ENCODE measurements at places on chromosomes 2 and 18.
A peak's percentile ranks its signal among the peaks of the same experiment; 100 is the strongest.

- DNase-seq, result no peak
Measured at GRCh38 chr2:36705326-36706020, 9.0 kb downstream of the VIT start.

DNA sequence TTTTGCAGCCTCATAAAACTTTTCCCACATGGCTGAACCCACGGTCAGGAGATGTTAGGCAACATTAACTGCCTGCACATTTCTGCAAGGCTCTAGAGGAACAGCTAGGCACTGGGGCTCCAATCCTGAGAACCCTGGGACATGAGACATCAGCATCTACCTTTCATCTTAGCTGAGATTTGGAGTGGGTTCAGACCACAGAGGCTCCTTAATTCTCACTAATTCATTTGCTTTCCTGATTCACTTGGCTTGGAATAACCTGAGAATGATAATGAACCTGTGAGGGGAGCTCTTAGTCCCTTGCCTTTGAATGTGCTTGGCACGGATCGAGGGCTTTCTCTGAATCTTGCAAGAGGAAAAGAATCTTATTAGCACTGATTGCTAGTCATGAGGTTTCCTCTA, 266.2 kb downstream of the FIGN start:
- DNase-seq, result no peak

GRCh38 chr2:15630121-15630977, 38.7 kb downstream of the DDX1 start:
- no peak for DNase-seq

- DNase-seq, result no peak
Measured at GRCh38 chr2:12714391-12715221, 2.1 kb upstream of the TRIB2 start.

GRCh38 chr2:4895371-4895770, 796.8 kb upstream of the SOX11 start:
- no peak for DNase-seq

- DNase-seq, result no peak
Measured at GRCh38 chr2:5442736-5443135, 249.4 kb upstream of the SOX11 start.

DNA sequence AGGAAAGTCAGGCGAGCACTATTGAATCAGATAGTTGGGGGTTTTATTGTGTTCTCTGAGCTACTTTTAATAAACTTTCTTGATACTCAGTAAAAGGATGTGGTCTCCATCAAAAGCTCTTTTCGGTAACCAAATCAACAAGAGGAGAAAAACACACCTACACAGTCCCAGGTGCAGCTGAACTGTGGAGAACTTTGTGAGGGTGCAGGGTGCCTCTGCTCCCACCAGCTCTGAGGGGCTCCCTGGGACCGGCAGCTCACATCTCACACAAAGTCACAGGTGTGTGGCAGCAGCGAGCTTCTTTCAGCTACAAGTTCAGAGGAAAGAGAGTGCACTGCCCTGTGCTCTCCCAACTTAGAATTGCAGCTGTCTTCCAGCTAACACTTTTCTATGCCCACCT, 650.4 kb downstream of the RNF144A start:
- no peak for DNase-seq

DNA sequence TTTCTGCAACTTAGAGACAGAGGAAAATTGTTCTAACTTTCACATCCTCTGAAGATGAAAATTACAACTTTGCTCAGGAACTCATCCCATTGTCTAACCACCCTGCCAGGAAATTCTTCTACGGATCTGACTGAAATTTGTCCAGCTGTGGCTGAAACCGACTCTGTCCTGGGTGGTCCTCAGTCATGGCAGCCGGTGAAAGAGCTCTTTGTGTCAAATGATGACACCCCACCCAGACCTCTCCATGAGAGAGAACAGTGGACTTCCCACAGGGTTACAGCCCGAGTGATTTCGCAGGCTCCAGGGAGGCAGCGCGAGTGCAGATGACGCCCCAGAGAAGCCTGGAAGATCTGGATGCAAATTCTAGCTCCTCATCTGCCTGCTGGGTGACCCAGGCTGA, 65.1 kb upstream of the TRIB2 start:
- DNase-seq, result no peak

DNA sequence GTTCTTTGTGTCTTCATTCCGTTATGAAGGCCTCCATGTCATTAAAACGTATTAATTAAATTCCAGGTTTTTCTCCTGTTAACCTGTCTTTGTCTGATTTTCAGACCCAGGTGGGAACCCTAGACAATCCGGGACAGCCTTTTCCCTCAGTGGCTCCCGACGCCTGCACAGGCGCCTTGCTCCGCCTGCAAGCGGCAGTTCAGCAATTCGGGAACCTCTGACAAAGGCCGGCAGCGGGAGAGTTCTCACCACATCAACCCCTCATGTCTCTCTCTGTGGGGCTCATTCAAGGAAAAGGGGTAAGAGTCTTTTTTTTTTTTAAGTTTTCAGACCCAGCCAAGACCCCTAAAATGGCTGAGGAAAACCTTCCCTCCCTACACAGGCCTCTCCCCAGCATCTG, 259.8 kb upstream of the SALL3 start:
- DNase-seq, result no peak

DNA sequence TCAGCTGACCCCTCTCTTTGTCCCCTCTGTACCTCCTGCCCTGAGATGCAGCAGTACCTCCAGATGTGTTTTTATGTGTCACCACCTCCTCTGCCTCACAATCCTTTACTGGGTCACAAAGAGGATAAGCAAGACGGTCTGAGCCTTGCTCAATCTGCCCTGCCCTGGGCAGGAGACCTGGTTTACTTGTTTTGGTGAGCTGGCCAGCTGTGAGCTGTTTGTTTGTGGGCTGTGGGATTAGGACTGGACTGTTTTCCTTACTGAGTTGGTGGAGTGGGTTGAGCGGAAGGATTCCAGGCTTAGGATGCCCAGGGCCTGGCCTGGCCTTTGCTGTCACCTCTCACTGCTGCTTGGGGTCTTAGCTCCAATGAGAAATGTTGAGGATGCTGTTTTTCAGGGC, 299.5 kb downstream of the SRBD1 start:
- DNase-seq, result no peak

- no peak for DNase-seq
Measured at GRCh38 chr18:28960146-28960545, 783.2 kb upstream of the CDH2 start.

DNA sequence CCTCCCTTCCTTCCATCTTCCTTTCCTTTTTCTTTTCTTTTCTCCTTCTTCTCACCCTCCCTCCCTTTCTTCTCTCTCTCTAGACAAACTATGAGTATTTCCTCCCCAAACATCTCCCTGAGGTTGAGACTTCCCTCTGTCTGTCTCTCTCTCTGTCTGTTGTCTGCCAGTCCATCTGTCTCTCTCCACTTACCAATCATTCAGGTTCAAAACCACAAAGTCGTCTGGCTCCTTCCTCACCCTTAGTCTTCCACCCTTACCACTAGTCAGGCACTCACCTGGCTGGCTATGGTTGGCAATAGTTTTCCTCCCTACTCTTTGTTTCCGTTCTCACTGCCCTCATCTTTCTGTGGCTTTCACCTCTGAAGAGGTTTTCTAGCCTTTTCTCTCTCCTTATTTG, 12.9 kb downstream of the CCL20 start:
- DNase-seq, result no peak

- DNase-seq, result no peak
Measured at GRCh38 chr2:1731963-1732768, 12.1 kb downstream of the PXDN start.

DNA sequence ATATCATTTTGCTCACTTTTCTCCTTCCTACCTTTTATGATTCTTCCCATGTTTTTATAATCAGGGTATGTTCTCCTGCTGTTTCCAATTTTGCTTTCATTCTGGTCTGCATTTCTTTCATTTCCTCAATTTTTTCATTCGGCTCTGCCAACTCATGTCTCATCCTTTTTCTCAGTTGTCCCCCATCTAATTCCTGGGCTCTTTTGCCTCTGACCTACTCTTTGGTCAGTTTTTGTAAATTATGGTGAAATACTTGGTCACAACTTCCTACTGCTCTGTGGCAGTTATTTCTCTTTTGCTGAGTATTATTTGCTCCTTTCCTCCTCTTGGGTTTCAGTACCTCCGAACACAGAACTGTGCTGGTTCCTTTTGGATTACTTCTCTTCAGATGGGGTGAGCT, 27.5 kb downstream of the MYO7B start:
- no peak for DNase-seq

- DNase-seq, result peak; percentile 53
Measured at GRCh38 chr2:101038455-101039255, 36.6 kb downstream of the RPL31 start.

DNA sequence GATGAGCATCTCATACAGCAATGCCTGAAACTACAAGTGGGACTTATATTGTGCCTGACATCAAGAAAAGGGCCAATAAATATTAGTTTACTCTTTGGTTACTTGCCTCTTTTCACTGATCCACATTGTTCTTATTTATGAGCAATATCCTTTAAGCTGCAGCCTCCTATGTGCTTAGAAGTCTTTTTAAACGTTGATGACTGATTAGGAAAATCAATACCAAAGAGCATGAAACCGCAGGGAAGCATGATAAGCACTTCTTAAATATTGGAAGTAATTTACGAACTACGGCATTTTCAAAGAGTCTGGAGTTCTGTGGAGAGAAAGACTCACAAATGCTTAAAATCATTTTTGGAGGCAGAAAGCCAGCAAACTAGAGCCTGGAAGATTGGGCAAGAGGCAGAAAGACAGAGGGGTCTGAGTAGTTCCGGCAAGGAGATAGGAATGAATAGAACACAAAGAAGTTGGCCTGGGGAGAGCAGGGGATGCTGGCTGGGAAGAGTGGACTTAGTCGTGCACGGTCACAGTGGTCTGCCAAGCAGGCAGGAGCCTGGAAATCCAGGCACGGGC, 122.6 kb upstream of the NOSTRIN start:
- DNase-seq, result no peak

GRCh38 chr2:238108423-238109183, 8.5 kb downstream of the ESPNL start:
- DNase-seq, result no peak

DNA sequence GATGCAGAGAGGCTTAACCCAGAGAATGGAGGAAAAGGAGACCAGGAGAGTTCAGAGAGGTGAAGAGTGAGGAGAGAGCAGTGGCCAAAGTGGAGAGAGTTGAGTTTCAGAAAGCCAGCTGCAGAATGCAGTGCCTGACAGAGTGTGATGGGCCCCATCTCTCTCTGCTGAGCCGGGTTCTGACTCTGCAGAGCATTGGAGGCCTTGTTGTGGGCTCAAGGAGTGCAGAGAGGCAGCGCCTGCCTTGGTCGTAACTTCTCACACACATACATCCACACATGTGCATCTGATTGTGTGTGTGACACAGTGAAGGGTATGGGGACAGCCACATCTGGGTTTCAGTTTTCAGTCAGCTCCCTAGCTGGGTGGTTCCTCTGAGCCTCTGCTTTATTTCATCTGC, 58.8 kb downstream of the AGAP1 start:
- DNase-seq, result no peak

DNA sequence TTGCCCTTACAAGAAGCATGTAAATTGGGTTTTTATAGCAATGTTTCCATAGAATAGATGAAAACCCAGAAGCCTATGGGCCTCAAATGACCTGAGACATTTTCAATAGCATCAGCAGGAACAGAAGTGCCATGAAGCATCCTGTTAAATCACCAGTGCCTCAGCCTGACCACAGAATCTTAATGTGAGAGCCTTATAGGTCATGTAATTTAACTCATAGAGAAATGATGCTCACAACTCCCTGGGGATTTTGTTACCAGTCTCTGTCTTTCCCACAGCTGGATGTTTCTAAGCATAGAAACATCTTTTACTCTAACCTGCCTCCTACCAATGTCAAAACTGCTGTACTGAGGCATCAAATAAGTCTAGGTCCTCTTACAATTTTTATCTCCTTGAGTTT, 295.8 kb upstream of the ACVR2A start:
- no peak for DNase-seq

DNA sequence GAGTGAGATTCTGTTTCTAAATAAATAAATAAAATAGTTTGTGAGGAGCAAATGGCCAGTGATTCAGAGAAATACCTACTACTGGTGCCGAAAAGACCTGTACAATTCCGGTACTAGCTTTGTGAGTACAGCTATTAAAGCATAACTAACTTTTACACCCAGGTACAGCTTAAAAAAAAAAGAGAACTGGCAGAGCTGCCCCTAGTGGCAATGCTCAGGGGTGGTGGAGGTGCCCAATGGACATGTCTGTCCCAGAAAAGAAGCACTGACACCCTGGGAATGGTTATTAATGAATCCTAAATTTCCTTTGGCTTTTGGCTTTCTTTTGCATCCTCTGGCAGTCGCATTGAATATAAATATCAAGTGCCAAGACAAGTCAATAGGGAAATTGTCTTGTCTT, 87.0 kb downstream of the LIPG start:
- no peak for DNase-seq

GRCh38 chr2:173962583-173963110, 2.5 kb downstream of the SP3 start:
- no peak for DNase-seq

- no peak for DNase-seq
Measured at GRCh38 chr18:40404284-40404683, 1550.8 kb upstream of the PIK3C3 start.

DNA sequence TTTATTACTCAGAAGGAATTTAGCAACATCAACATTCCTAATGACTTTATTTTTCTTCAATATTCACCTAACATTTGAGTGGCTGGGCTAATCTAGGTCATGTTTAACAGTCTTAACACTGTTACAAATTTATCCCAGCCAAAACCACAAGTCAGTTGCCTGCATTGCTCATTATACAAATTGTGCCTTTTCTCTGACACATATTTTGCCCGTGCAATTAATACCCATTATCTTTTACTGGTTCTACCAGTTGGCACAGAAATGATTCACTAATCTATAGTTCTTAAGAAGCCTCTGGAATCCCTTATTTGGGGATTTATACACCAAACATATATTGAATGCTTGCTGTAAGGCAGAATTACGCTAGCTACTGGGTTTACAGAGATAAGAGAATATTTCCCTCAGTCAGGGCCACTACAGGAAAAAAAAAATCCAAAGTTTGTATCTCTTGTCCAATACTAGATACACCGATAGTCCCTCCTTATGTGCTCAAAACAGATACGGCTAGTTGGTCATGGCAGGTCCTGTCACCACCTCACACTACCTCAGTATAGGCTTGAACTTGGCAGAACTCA, 46.3 kb downstream of the ZCCHC2 start:
- DNase-seq, result no peak

GRCh38 chr18:29726646-29727045, 1315.9 kb downstream of the DSC3 start:
- no peak for DNase-seq

DNA sequence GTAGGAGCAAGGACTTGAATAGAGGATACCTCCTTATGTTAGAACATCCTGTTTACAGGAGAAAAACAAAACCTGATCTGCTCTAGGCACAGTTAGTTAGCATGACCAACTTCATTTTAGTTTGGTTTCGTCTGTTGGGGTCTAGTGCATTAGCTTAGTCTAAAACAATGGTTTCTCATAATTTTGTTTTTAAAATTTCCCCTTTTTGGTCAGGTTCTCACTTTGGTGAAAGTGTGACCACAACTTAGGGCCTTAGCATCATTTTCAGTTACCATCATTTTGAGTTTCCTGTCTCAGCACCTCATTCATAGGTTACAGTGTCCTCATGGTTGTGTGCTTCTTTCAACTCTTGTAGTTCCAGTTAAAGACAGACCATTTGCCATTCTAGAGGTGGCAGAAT, 1277.0 kb upstream of the SLC39A10 start:
- DNase-seq, result no peak

- peak; percentile 86 for DNase-seq
Measured at GRCh38 chr2:94874277-94874997, 3.2 kb downstream of the TEKT4 start.

Measured in HEK293T (cell line).